CD4-positive, alpha-beta memory T cell (primary cell): ENCODE measurements at places on chromosomes 3 and 15.

- DNase-seq, result no peak
Measured at GRCh38 chr15:29134239-29134638, 135.4 kb downstream of the NSMCE3 start.

DNA sequence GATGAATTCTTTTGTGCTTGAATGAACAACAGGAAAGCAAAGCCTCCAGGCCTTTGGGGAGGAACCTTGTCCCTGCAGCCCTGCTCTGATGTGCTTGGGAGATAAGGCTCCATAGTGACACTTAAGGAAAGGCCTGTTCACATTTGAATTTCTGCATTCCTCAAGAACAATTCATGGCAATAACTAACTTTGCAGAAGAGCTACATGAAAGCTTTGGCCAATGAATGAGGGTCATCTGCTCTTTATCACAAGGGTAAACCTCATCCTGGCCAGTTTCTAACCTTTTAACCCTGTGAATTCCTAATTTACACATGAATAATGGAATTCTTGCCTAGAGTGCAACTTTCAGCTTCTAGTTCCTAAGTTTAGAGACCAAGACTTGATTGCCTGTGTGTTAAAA lies 5.6 kb downstream of the PRTG start:
- no peak for DNase-seq

DNA sequence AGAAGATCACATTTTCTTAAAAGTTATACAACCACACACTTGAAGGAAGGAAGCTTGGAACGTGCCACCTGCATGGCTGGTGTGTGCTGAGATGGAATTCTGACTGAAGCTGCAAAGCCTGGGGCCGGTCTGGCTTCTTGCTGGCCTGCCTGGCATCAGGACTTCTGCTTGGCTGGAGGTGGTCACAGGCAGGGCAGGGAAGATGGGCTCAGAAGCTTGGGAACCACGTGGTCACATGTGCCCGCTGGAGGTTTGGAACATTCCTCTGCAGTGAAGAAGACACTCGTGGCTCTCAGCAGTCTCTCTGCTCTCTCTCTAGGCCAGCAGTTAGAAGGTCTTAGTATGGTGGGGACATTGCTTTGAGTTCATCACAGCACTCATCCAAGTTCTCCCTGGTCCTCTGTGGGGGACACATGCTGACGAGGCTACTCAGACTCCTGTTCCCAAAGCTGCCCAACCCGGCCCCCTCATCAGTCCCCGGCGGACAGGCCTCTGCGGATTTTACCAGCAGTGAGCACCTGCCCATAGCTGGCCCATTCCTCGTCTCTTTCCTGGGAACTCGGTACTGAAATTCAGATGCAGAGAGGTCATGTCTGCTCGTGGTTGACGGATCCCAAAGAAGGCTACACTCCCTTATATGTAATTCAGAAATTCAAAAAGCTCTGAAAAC lies 229.0 kb downstream of the ADAMTS17 start:
- DNase-seq, result no peak

- no peak for DNase-seq
Measured at GRCh38 chr15:40090774-40091455, 17.8 kb downstream of the BMF start.

GRCh38 chr3:63911509-63911872 lies 692 bp downstream of the SCAANT1 start:
- no peak for DNase-seq

- DNase-seq, result no peak
Measured at GRCh38 chr15:92625251-92625980, 30.2 kb downstream of the FAM174B start.
